ENCODE measurements at places on chromosomes 16 and 17.

- DNase-seq = no peak
Measured at GRCh38 chr17:30495586-30495985, 18.4 kb downstream of the GOSR1 start.

DNA sequence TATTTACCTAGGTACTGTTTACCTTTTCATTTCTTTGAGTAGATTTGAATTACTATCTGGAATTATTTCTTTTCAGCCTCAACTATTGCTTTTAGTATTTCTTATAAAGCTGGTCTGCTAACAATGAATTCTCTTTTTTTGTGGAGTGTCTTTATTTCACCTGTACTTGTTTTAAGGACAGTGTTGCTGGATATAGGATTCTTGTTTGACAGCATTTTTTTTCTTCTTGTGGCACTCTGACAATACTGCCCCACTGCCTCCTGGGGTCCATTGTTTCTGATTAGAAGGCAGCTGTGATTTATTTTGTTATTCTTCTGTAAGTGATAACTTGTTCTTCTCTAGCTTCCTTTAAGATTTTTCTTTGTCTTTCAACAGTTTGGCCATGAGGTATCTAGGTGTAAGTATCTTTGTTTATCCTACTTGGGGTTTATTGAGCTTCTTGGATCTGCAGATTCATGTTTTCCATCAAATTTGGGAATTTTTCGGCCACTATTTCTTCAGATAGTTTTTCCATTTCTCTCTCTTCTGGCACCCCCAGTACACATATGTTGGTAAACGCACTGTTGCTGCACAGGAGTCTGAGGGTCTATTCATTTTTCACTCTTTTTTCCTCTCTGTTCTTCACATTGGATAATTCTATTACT lies 130.4 kb downstream of the AATF start:
- no peak for DNase-seq

DNA sequence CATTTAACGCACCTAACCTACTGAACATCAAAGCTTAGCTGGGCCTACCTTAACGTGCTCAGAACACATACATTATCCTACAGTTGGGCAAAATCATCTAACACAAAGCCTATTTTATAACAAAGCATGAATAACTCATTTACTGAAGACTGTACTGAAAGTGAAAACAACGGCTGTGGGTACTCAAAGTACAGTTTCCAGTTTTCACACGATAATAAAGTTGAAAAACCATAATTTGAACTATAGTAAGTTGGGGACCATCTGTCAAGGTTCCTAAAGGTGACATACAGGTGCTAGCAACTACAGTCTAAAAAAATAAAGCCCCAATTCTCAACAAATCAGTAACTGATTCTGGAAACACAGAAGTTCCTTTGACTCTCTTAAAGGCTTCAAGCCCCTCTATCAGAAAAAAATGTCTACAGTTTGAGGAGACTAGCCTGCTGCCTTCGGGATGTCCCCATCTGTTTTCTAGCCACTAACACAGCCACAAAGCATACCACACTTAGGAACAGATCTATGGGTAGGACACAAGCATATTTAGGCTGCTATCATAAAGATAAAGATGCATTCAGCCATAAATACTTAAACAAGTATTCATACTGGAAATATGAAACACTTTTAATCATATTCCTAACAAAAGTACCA lies 71.3 kb downstream of the KANSL1 start:
- DNase-seq = no peak

- DNase-seq = no peak
Measured at GRCh38 chr17:27299384-27300049, 5.6 kb downstream of the WSB1 start.

DNA sequence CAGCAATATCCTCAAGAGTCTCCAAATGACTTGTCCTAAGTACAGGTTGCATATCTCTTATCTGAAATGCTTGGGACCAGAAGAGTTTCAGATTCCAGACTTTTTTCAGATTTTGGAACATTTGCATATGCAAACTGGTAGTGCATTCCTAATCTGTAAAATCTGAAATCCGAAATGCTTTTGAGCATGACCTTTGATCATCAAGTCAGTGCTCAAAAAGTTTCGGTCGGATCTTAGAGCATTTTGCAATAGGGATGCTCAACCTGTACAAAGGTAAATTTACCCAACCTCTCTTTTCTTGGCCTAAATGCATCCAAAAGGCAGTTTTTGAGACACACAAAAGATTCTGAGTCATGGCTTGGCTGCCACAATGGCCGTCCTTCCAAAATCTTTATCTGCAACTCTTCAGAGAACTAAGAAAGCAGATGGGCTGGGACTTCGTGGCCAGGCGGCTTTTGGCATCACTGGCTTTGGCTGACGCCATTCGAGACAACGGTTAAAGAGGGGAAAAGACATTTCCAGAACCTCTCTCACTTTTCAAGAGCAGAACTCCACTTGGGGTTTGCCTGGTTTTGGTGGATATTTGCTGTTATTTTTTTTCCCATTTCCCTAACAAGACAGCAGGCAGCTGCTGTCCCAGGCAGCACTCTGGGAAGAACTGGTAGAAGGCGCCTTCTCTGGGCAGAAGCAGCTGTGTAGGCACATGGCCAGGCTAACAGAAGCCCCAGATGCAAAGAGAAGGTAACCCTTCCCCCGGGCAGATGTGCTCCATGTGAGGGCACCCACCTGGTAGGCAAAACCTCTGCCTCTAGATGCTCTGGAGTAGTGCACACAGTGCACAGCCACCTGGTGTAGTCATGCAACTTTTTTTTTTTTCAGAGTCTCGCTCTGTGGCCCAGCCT lies 8.9 kb downstream of the CPPED1 start:
- DNase-seq = no peak

DNA sequence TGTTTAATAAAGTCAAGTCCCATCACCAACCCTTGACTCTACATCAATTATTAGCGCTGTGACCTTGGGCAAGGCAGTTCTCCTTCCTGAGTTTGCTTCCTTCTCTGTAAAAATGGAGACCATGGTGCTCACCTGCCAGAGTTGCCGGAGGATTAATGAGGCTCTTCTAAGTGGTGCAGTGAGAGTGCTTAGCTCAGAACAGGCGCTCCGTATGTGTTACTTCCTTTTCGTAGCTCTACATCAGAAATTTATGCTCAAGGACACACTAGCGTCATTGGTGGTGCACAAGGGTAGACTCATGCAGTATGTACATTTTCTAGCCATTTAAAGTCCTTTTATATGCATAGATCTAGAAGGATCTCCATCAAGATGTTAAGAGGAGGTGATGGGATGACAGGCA lies 17.4 kb upstream of the CMIP start:
- no peak for DNase-seq

DNA sequence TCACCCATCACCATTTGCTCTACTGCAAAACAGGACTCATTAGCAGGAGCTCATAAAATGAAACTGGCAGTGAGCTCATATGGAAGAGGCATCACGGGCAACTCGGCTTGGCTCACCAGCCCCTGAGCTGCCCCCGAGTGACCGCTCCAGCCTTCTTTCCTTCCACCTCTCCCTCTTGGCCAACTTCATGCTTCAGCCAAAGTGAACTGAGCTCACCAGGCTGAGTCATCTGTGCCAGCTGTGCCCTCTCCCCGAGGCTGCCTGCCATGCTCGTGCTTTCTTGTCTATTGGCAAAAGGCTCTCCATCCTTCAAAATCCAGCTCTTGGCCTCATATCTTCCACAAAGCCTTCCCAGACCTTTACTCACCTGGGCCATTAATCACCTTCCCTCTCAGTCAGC lies 391.4 kb downstream of the WWOX start:
- no peak for DNase-seq

GRCh38 chr16:71440669-71441347 lies 1.0 kb downstream of the TLE7 start:
- DNase-seq = no peak

DNA sequence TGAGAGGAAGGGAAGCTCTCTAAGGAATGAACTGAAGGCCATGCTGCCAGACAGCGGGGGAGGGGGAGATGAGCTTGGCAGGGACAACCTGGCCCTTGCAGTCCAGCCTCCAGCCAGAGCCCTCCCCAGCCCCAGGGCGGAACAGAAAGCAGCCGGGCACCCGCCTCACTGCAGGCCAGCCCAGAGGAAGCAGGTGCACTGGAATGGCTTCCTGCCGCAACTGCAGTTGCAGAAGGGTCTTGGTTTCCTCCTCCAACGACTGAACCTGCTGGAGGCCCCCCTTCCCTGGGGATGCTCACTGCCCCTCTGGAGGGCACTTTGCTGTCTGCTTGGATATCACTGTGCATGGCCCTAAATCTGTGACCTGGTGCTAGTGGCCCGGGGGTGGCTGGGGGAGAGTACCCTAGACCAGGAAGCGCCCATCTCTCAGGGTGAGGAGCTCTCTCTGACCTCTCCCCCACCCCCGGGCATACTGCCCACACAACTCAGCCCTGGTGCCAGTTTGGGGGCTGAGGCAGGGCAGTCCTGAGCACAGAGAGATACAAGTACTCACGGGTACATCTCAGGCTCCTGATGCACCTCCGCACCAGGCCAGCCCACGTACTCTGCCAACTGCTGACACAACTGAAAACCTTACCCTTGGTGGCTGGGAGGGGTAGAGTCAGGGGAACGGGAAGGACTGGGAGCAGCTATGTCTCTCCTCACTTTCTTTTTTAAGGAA lies 41.1 kb downstream of the MYO18A start:
- no peak for DNase-seq
